ENCODE measurements at places on chromosomes 4 and X. TPM values are rescaled to one million over a fixed set of nuclear protein-coding genes. Genes with fewer than 3 reads are reported as not detected.

MAGEH1 gene
- 13.5 TPM for polyA plus RNA-seq

NLRP2B gene
- not detected for polyA plus RNA-seq

DAPP1 gene
- polyA plus RNA-seq, result 8.2 TPM

APBB2 gene
- polyA plus RNA-seq, result 4.7 TPM

TMPRSS11A gene
- not detected for polyA plus RNA-seq

SHROOM2 gene
- polyA plus RNA-seq, result 1.7 TPM

SPATA18 gene
- polyA plus RNA-seq, result 3.9 TPM

ASB9 gene
- polyA plus RNA-seq, result 3.4 TPM

SPIN2A gene
- 0.19 TPM for polyA plus RNA-seq

BEND4 gene
- 0.31 TPM for polyA plus RNA-seq

AKAP14 gene
- polyA plus RNA-seq, result not detected

NR3C2 gene
- 2.0 TPM for polyA plus RNA-seq

CTAG2 gene
- 2.9 TPM for polyA plus RNA-seq

MEPE gene
- not detected for polyA plus RNA-seq

GCNA gene
- polyA plus RNA-seq, result 1.7 TPM

SLC9A7 gene
- 0.76 TPM for polyA plus RNA-seq

CHRDL1 gene
- polyA plus RNA-seq, result 3.3 TPM

GAGE12F gene
- polyA plus RNA-seq, result not detected

SH2D1A gene
- 0.76 TPM for polyA plus RNA-seq

KDR gene
- polyA plus RNA-seq, result 1.7 TPM

RASGEF1B gene
- polyA plus RNA-seq, result 11.6 TPM

FOXR2 gene
- polyA plus RNA-seq, result not detected

VSIG4 gene
- 7.9 TPM for polyA plus RNA-seq

MBTPS2 gene
- 2.0 TPM for polyA plus RNA-seq

FBXW7 gene
- 9.0 TPM for polyA plus RNA-seq

FAT1 gene
- polyA plus RNA-seq, result 8.2 TPM

MAGEB17 gene
- not detected for polyA plus RNA-seq

DMRTC1 gene
- not detected for polyA plus RNA-seq

ZNF732 gene
- polyA plus RNA-seq, result not detected

SOWAHB gene
- 6.0 TPM for polyA plus RNA-seq

SCRG1 gene
- polyA plus RNA-seq, result 0.19 TPM

GK gene
- polyA plus RNA-seq, result 2.6 TPM

TAPT1 gene
- polyA plus RNA-seq, result 7.6 TPM

GYPA gene
- polyA plus RNA-seq, result not detected

SSX4B gene
- not detected for polyA plus RNA-seq

UGT2B15 gene
- polyA plus RNA-seq, result 8.9 TPM
